NCI-H1092 treated with DMSO at 0.1 percent for 48 hours (cell line): ENCODE measurements at places on chromosomes 6 and 20.

GRCh38 chr6:39530201-39530759 lies 194.9 kb downstream of the KIF6 start:
- no peak for DNase-seq

DNA sequence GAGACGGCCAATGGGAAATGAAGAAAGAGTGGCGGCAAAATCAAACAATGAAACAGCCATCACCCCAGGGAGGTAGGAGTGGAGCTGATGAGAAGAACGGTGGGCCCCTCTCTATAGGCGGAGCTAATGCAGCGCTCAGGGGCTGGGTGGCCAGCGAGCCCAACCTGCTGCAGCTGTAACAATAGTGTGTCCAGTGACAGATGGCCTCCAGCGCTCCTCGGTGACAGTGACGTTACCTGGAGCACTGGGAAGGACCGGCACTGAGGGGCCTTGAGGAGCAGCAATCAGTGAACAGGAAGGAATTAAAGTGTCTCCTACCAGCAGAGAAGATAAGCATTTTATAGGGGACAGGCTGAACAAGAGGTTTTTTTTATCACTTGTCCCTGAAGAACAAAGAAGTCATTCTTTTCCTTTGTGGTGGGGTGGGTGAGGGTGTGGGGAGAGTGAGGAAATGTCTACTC lies 81.6 kb downstream of the FOXA2 start:
- DNase-seq: no peak

GRCh38 chr20:59987135-59987534 lies 28.9 kb downstream of the CDH26 start:
- DNase-seq: no peak

- no peak for DNase-seq
These were observed 29.7 kb downstream of the STK35 start for GRCh38 chr20:2131366-2131765.

DNA sequence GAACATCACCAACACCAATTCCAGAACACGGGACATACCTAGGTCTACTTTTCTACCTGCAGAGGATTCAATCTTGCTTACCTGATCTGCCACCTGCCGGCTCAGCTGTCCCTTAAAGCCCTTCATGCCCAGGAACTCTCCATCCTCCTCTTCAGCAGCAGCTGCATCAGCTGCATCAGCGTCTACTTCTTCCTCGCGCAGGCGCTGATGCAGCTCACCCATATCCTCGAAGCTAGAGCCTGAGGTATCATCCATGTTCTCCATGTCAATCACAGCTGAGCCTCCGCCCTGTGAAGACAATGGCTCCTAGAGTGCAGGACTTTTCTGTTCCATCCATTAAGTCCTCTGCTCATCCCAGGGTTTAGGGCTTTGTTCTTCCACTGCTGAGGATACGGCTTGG lies 918 bp downstream of the YIPF3 start:
- DNase-seq: no peak

- no peak for DNase-seq
These were observed 27.9 kb upstream of the ZBP1 start for GRCh38 chr20:57647933-57648785.
